ENCODE measurements at places on chromosomes 6 and 20.

DNA sequence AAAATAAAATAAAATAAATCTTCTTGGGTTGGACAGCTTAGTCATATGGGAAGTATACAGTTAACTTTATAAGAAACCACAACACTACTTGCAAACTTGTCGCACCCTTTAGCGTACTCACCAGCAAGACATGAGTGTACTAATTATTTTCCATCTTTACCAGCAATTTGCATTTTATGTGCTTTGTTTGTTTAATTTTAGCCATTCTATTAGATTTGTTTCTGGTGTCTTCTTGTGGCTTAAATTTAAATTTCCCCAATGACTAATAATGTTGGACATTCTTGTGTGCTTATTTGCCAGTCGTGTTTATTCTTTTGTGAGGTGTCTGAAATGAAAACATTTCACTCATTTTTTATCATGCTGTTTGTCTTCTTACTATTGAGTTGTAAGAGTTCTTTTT, 1172.2 kb upstream of the CITED2 start:
- DNase-seq, result no peak

DNA sequence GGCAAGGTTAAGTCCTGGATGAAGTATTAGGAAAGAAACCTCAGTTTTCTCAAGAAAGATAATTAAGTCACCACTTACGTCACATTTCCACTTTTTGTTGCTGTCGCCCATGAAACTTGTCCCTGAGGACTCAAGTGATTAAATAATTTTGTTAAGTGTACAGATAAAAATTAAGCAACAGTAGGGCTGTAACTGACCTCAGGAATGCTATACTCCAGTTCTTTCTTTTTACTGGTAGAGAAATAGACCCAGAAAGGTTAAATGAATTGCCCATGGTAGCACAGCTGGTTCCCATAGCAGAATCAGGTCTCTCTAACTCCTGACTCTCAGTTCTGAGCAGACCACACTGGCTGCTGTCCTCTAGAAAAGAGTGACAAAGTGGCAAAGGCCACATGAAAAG, 54.5 kb downstream of the CLIC5 start:
- DNase-seq, result no peak

DNA sequence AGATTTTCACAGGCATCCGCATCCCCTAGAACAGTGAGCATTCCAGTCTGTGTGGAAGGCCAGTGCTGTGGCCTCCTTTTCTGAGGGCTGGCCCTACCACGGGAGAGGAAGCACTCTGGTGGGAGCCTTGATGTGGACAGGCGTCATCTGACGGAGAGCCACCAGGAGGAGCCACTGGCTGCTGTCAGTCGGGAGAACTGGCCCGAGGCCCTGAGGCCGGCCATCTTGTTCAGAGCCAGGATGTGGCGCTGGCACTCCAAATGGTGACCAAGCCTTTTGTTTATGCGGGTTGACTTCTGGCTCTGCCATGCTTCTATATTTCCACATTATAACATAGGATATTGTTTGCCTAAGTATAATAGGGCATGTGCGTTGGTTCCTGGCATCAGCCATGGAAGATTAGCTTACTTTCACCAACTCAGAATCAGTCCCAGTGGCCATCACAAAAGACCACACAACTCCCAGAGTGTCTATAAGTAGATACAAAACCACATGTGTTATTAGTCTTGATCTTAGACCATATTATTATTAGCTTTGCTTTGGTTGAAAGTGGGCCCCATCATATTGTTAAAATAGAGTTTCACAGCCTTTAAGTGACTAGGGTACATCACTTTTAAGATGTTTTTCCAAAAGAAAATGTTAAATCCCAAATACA, 273.9 kb upstream of the TAB2 start:
- no peak for DNase-seq

DNA sequence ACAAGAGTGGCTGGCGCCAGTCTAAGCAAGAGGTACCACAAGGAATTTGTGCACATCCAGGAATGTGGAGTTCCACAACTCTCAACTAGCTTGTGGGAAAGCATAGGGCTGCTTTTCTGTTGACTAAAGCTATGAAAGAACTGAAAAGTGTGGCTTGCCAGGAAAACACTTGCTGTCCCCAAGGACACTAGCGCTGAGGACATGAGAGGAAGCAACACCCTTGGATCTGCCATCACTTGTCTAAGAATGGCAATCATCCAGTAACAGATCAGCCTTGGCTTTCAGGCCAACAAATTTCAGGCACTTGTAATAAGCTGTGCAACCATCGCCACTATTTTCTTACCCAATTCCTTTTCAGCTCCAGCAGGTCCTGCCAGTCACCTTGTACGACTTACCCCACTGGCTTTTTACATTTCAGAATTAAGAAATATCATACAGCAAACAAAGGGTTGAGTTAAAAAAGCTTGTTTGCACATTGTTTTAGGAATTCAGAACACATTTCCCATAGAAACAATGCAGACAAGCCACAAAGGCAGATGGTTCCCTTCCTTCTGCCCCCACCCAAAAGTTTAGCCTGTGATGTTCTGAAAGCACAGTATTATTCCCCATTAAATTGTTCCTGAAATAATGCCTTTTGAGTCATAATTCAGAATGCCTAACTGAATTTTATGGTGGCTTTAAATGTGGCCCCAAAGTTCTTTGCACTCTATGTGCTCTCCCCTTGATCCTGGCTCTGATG, 57.9 kb upstream of the SSTR4 start:
- DNase-seq, result no peak
